ENCODE measurements at places on chromosomes 13 and 19.
A peak's percentile ranks its signal among the peaks of the same experiment; 100 is the strongest.

- DNase-seq: no peak
These were observed 545 bp upstream of the ISYNA1 start for GRCh38 chr19:18438331-18439024.

GRCh38 chr19:28130066-28130511, 1082.9 kb downstream of the UQCRFS1 start:
- DNase-seq: no peak

DNA sequence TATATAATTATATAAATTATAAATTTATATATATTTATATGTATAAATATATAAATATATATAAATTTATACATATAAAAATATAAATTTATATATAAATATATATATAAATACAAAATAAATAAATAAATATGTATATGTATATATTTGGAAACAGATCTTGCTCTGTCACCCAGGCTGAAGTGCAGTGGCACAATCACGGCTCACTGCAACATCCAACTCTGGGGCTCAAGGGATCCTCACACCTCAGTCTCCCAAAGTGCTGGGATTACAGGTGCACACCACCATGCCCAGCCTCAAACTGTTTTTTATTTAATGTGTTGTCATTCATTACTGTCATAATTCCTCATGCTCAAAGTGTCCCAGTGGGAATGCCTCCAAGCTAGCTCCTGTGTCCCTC, 25.2 kb upstream of the PDCD5 start:
- DNase-seq: no peak

- DNase-seq: no peak
These were observed 191.5 kb downstream of the LHFPL6 start for GRCh38 chr13:39411511-39411910.

GRCh38 chr19:44972802-44973201, 17.6 kb downstream of the CLPTM1 start:
- DNase-seq: no peak

GRCh38 chr13:99293178-99293577, 14.0 kb downstream of the GPR183 start:
- no peak for DNase-seq

GRCh38 chr19:11814700-11815035, 595 bp downstream of the ZNF440 start:
- DNase-seq: no peak

DNA sequence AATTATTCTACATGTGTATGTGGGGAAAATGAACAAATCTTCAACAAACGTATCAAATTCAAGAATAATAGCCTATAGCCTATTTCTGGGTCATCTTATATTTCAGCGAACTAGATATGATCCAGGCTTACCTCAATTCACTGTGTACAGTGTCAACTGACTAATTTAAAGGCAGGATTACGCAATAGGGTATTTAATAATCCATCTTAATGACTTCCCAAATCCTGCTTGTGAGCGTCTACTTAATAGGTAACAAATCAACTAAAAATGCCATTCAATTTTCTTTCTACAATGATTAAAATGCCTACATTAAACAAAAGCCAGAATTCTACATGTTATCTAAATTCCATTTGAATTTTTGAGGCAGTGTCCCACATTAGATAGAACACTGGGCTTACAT, 67.0 kb downstream of the USP12 start:
- no peak for DNase-seq

GRCh38 chr13:42064966-42065365, 16.5 kb downstream of the DGKH start:
- no peak for DNase-seq

GRCh38 chr19:1262623-1263123, 6.5 kb upstream of the CIRBP start:
- DNase-seq: no peak

GRCh38 chr19:57935731-57936130, 529 bp upstream of the ZNF418 start:
- DNase-seq: no peak

- DNase-seq: no peak
These were observed 5.2 kb downstream of the SLC25A42 start for GRCh38 chr19:19068659-19069654.

DNA sequence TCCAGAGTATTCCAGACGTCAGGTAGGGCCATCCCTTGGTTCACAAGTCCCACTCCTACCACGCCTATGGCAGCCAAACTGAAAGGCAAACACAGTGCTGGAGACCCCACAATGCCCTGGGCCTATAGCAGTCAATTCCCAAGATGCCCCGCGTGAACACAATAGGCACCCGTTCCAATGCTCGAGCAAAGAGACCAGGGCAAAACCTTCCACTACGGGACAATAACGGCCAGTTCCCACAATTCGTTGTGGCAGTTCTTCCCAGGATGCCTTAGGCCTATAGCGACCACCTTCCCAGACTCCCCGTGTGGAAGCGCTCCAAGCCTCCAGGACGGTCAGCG, 538 bp downstream of the ZNF428 start:
- DNase-seq: no peak

GRCh38 chr13:97445522-97446187, 11.7 kb downstream of the RAP2A start:
- no peak for DNase-seq

GRCh38 chr13:74299721-74300120, 165.5 kb upstream of the KLF12 start:
- DNase-seq: no peak

DNA sequence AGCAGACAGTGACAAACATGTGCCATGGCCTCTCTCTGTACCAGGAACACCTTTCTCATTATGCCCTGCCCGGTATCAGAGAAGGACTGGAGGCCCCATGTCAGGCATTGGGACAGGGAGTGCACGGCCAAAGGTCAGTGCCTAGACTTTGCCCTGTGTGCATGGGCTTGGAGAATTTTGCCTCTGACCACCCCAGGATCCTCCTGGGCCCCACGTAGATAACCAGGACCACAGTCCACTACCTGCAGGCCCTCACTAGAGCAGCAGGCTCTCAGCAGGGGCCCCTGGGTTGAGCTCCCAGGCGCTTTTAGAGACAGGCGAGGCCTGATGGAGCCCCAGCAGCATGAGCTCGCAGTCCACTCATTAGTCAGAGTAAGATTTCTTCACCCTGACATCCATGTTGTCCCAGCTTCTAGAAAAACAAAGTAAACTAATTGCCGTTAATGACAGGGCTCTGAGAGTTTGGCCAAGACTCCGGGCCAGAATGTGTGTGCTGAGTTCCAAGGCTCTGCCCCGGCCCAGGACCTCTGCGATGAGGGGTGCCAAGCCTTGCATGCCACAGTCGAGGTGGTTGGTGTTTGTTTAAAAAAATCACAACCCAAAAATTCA, 42.7 kb downstream of the CAPN12 start:
- no peak for DNase-seq

GRCh38 chr19:5987077-5987818, 9.3 kb upstream of the RANBP3 start:
- peak; percentile 56 for DNase-seq

DNA sequence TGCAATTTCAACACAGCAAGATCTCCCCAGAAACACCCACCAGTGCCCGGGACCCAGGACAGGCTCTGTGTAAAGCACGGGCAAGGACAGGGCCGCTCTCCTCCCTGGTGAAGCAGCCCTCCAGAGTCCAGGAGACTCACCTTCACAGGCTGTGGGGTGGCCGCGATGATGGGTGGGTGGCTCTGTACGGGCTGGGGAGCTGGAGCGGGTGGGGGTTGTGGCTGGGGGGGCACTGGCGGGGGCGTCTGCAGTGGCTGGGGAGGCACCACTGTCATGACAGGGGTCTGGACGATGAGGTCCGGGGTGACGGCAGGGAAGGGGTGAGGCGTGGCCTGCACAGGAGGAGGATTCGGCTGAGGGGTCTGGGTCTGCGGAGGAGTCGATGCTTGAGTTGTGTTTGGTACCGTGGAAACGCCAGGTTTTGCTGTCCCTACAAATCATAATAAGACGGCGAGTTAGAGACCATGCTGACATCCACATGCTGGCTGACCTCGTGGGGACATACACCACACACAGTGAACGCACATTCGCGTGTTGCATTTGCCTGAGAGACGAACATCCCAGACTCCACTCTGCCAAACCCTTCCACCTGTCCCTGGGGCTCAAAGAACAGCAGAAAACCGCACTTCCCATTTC, 33.1 kb upstream of the EPHX3 start:
- no peak for DNase-seq

- no peak for DNase-seq
These were observed 3.2 kb upstream of the ERVV-2 start for GRCh38 chr19:53041366-53041765.

- no peak for DNase-seq
These were observed 27.0 kb downstream of the POMP start for GRCh38 chr13:28685892-28686291.

GRCh38 chr13:39930544-39931444, 275.3 kb downstream of the COG6 start:
- DNase-seq: no peak

GRCh38 chr13:28792992-28793391, 27.1 kb upstream of the MTUS2 start:
- DNase-seq: no peak

- no peak for DNase-seq
These were observed 2.5 kb upstream of the PDX1 start for GRCh38 chr13:27917121-27917947.

GRCh38 chr13:74651121-74651520, 516.9 kb upstream of the KLF12 start:
- no peak for DNase-seq

DNA sequence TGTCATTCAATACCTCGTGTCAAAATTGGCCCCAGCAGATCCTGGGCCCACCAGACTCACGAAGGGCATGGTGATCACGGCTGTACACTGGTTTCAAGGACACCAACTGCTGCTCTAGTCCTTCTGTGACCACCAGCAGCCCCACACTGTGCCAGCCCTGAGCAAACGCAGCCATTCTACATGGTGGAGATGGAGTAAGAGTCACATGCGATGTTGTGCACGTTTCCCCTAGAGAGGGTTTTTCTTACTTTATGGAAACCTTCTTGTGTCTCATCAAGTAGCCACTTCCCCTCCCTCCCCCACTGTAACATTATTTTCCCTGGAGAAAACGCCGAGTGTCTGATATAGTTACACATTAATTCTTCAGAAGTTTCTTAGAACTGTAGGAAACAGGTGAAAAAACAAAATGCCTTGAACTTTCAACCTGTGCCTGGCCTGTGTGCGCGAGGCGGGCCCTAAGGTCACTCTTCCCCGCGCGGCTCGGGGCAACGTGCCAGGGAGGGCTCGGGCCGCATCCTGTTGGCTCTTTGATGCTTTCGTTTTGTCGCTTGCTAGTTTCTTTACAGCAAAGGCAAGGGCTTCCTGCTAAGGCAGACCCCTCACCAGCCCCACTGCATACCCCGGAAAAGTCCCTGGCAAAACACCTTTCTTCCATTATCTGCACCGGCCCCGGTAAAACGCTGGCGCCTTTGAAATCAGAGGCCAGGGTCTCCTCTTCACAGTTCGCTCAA, 44.6 kb downstream of the GGACT start:
- no peak for DNase-seq

DNA sequence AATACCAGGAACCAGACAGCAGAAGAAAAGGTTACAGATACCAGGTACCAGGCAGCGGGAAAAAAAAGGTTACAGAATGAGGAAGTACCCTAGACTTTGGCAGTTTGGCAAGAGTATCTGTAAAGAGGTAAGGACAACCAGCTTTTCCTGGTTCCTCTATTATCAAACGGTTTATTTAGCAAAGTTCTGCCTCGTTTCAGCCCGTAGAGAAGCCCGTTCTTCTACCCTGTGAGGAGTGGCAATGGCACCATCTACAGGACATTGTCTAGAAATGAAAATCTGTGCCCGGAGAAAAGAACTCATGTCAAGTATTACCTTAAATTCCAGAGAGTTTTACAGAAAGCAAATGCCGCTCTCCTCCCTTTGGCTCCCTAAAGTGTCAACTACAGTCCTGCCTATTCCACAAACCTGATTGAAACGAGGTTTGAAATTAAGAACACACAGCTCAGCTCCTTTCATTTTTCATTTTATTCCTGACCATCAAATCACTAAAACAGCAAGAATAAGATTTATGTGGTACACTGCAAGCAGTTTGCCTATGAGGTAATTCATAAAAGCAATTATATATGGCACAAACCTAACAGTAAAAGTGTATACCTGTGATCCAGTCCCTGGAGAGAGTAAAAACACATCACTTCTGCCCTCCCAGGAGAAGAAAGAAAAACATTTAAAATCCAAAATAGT, 226.3 kb downstream of the SLC7A1 start:
- DNase-seq: no peak

GRCh38 chr19:10803252-10803651, 32.8 kb downstream of the TMED1 start:
- DNase-seq: no peak

GRCh38 chr13:101522607-101523006, 70.1 kb downstream of the ITGBL1 start:
- DNase-seq: no peak

DNA sequence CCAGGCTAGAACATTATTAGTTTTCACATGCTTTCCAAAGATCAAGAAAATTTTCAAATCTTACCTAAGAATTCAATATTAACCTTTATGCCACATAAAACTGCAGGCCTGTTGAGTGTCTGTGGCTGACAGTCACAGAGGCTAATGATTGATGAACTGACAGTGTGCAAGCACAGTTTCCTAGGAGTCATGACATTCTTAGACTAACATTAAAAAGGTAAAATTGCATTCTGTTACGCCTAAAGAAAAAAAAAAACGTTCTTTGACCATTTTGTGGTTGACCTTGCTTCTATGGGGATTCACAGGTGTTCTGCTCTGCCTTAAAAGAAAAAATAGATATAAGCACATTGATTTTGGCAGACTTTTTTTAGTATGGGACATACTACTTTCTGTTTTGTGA, 1776.2 kb downstream of the PCDH9 start:
- DNase-seq: no peak

GRCh38 chr19:18672044-18672451, 11.4 kb upstream of the CRTC1 start:
- no peak for DNase-seq

GRCh38 chr13:49958321-49958720, 22.2 kb upstream of the SPRYD7 start:
- DNase-seq: no peak

DNA sequence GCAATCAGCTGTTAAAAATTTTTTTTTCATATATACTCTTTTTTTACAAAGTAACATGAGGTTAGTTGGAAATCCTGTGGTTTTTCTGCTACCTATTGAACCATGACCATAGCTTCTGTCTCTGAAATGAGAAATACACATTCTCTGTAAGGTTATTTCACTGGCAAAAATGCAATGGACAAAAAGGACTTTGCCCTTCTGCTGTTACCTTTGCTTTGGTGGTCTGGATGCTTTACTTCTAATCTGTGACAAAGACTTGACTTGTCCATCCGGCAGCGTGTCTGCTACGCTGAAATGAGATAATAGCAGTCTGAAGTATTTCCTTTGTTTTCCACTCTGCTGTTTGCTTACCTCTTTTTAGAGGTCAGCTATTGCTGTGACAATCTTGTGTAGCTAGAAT, 412.8 kb downstream of the SLITRK6 start:
- DNase-seq: no peak

GRCh38 chr19:48818234-48818820, 7.5 kb upstream of the BCAT2 start:
- no peak for DNase-seq

DNA sequence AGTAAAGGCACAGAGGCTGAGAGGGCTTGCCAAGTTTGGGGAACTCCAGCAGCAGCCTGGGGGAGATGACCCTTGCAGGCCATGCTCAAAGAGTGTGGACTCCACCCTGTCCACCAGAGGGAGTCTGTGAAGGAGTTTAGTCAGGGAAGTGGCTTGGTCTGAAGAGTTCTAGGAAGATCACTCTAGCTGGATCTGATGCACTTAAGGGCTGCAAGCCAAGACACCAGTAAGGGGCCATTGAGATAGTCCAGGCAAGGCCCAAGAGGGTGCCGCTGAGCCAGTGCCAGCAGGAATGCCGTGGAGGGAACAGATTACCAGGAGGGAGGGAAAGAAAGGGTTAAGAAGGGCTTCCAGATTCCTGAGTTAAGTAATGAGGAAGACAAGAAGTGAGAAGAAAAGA, 68.7 kb downstream of the ZAR1L start:
- no peak for DNase-seq
